ENCODE measurements at places on chromosomes 12 and 14.

DNA sequence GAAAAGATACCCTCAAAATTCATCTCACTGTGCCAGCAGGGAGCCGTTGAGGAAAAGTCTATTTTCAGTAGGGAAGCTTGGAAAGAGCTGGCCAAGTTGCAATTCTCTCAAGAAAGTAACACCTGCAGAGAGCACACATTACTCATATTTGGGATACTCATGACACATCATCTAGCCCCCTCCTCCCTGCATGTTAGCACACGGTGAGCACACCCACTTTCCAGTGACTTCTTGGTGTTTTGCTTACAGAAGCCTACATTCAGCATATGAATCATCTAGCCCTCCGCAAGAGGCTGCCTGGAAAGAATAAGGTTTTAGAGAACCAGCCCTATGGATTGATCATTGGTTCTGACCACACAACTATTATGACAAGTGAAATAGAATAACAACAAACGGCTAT is 124.5 kb downstream of the PTPRO start:
- no peak for DNase-seq

GRCh38 chr12:49827401-49828099 is 663 bp downstream of the NCKAP5L start:
- peak; percentile 25 for DNase-seq

- no peak for DNase-seq
Observed at GRCh38 chr12:112997506-112997905, 19.2 kb downstream of the OAS2 start.

DNA sequence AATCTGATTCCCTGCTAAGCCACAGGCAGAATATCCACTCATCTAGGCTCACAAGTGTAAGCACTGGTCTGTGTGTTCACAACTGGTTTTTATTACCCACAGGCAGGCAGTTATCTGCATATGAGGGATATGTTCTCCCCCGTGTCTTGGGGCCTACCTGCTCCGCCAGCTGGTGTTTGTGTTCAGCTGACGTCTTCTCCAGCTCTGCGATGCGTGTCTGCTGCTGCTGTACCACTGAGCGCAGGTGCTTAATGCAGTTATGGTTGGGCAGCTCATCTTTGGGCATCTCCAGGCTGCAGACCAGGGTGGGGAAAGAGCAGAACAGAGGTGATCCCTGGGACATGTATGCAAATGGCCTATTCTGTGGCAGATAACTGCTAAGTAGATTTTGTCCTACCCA is 13.7 kb downstream of the RNF41 start:
- no peak for DNase-seq

GRCh38 chr12:77590306-77590705 is 240.4 kb upstream of the NAV3 start:
- DNase-seq, result no peak

- no peak for DNase-seq
Observed at GRCh38 chr14:101958418-101959180, 5.8 kb upstream of the DYNC1H1 start.

- DNase-seq, result no peak
Observed at GRCh38 chr12:185576-185955, 28.4 kb downstream of the SLC6A12 start.

DNA sequence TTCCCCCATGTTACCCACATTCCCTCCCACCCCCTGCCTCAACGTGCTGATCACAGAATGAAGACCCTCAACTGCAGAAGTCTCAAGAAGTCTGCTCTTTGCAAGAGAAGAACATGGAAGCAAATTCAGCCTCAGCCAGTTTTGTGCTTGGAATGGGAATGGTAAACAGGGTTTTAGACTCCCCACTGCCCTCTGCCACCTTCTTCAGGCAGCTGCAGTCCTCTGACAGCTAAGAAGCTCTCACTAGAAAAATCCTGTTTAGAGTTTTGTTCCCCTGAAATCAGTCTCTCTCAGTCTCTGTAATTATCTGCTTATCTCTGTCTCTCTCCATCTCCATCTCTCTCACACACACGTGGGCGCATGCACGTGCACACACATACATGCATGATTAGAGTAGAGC is 85.4 kb downstream of the CRACR2A start:
- no peak for DNase-seq

GRCh38 chr12:1773937-1774655 is 46.3 kb upstream of the LRTM2 start:
- DNase-seq, result no peak

DNA sequence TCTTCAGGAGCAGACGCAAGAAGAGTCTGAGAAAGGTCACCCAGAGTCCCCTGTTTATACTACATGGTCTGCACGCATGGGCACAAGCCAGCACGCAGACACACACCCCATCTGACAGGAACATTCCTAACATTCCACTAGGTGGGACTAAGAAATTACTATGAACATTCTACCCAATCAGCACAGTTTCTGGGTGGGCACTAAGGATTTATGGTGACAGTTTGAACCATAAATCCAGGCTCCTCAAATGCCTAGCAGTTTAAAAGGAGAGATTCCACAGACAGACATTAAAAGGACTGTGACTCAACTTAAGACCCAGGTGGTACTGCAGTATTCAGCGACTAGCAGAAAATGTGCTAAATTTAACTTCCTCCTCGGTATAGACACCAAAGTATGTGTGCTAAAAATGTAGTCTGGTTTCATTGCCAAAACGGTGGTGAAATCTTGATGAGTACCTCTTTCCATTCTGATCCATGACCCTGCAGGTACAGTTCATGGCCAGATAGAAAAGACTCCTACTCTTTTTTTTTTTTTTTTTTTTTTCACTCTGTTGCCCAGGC is 16.2 kb downstream of the ABHD4 start:
- no peak for DNase-seq

GRCh38 chr12:107544937-107545336 is 140.7 kb upstream of the PWP1 start:
- DNase-seq, result no peak

DNA sequence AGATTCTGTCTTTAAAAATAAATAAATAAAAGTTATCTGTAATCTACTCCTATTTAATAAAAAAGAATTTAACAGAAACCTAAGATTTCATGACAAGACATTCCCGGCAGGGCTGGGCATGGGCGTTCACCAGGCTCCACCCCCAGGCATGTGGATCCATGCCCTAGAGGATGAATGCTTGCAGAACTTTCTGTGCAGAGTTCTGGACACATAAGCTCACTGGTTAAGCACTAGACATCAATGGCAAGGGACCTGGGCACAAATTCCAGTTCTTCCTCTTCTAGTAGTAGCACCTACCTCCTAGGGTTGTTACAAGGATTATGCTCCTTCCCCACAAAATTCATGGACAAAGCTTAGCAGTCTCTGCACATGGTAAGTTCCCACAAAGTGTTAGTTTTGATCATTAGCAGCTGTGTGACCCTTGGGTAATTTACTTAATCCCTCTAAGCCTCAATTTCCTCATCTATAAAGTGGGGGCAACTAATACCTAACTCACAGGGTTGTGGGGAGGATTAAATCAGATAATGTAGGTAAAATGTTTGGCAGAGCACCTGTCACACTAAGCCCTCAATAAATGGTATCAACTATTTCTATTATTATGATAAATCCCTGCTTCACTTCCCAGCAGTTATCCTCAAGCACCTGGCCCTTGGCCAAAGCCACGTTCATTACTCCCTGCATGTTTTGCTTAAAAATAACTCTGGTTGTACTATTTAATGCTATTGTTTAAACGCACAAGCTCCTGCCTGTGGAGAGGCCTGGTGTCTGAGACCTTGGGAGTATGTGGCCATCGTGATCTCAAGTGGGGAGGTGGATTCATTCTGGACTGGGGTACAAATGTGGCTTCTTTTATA is 9.8 kb downstream of the GALNT6 start:
- no peak for DNase-seq

DNA sequence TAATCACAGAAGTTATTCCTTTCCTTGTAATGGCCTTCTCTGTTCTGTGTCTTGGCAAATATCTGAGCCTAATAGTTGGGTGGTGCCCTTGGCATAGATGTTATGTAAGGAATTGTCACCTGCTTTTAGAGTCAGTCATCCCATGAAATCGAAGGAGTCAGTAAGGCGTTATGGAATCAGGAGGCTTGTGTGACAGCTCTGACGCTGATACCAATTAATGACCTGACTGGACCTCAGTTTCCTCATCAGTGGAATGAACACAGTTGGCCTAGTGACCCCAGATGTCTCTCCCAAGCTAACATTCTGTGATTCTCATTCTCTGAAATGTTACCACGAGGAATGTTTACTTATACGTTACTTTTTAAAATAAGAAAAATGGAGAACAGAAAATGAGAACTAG is 32.1 kb downstream of the TXNRD1 start:
- no peak for DNase-seq

GRCh38 chr14:90691627-90692026 is 124.6 kb downstream of the TTC7B start:
- no peak for DNase-seq

- no peak for DNase-seq
Observed at GRCh38 chr14:77707355-77707723, 484 bp downstream of the ALKBH1 start.

- DNase-seq, result no peak
Observed at GRCh38 chr14:61211476-61212255, 69.5 kb downstream of the TMEM30B start.

- DNase-seq, result no peak
Observed at GRCh38 chr12:87025976-87026375, 769.8 kb upstream of the MGAT4C start.

GRCh38 chr12:117189725-117190209 is 503 bp downstream of the FBXO21 start:
- DNase-seq, result peak; percentile 44

DNA sequence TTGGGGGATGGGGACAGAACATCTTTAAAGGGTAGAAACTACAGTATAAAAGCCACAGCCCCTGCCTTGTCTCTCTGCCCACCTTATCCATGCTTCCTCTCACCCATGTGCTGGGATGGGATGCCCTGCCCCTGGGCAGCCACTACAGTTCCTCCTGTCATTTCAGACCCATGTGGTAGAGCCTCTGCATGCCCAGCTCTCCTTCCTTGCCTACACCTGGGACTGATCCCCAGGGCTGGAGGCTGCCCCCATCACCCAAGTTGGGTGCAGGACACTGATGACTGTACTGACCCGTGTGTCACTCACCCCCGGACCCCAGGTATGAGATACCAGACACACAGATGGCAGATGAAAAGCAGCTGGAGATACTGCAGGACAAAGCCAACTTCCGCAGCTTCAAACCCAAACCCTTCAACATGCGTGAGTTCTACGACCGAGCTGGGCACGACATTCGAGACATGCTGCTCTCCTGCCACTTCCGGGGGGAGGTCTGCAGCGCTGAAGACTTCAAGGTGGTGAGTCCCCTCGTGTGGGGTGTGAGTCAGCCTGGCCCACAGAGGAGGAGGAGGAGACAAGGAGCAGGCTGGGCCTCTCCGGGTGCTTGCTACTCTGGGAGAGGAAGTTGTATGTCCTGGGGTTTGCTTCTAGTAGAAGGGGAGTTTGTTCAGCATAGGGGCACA is 2.2 kb downstream of the ASIC1 start:
- peak; percentile 53 for DNase-seq

DNA sequence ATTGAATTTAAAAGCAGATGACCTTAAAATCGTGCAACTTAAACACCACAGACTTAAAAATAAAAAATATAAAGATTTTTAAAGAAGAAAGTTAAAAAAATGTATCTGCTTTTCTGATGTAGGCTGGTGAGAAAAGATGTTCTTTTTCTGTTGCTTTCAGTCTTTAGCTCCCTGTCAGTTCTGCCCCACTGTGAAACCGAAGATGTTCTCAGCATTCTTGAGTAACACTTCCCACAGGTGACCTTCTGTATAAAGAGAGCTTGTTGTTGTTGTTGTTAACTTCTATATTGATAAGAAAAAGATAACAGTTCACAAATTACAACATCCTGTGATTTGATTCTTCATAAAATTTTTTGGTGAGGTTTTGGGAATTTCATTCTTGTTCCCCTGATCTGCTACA is 377.9 kb upstream of the RGS6 start:
- DNase-seq, result no peak

GRCh38 chr14:63453443-63453936 is 89.7 kb downstream of the PPP2R5E start:
- DNase-seq, result no peak

DNA sequence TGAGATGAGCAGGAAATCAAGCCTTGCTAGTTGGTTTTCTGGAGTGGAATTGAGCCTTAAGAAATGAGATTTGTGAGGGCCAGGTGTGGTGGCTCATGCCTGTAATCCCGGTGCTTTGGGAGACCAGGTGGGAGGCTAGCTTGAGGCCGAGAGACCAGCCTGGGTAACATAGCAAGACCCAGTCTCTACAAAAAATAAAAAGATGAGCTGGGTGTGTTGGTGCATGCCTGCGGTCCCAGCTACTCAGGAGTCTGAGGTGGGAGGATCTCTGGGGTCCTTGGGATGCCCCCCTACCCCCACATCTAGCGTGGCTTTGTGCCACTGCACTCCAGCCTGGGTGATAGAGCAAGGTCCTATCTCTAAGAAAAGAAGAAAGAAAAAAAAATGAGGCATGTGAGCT is 104.2 kb upstream of the RTL1 start:
- no peak for DNase-seq

GRCh38 chr12:52598966-52599365 is 2.3 kb downstream of the KRT72 start:
- DNase-seq, result no peak

DNA sequence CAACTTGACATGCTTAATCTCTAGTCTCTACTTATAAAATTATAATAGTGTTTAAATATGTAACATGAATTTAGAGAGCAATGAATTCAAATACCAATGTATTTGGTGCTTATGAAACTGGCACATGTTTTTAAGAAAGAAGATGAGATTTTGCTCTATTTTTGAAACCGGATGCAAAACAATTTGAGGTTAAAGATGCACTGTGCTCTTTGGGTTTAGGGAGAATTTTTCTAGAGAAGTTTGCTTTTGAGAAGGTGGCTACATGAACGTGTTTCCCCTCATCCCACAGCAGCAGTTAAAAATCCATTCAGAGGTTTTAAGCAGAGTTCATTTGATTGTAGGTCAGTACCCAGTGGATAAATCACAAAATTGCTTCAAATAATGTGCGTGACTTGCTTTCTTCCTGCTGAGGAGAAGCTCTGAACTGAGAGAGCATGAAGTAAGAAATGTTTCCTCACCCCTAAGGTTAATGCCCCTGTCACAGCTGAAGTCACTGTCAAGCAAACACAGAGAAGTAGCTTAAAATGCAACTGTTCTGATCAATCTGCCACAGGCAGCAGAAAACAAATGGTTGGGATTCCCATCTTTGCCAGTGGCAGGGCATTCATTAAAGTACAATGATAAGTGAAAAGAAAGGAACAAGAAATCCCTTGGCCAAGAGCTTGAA is 241.9 kb upstream of the SYT1 start:
- DNase-seq, result no peak

DNA sequence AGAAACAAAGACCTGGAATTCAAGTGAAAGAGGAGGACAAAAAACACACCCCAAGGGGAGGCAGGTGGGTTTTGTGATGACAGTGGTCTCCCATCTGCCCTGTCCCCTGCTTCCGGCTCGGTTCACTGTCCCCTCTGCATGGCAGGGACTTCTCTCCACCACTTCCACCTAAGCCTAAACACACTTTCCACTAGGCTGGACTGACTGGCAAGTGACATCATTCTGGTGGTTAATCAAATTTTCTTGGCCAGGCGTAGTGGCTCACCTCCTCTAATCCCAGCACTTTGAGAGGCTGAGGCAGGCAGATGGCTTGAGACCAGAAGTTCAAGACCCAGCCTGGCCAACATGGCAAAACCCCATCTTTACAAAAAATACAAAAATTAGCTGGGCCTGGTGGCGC is 11.9 kb downstream of the PLEKHG6 start:
- no peak for DNase-seq

- no peak for DNase-seq
Observed at GRCh38 chr12:59736359-59736758, 140.5 kb downstream of the SLC16A7 start.

GRCh38 chr14:78022059-78022458 is 148.1 kb upstream of the NRXN3 start:
- peak; percentile 71 for DNase-seq

GRCh38 chr12:32217354-32218310 is 111.0 kb downstream of the BICD1 start:
- no peak for DNase-seq
